Head of caudate nucleus (tissue), 42 donors: ENCODE measurements at places on chromosomes 11 and 22.

- no peak for DNase-seq
These were observed 119.5 kb downstream of the ENTHD1 start for GRCh38 chr22:39773976-39774539.

GRCh38 chr11:25727944-25728343, 604.0 kb upstream of the ANO3 start:
- no peak for DNase-seq

DNA sequence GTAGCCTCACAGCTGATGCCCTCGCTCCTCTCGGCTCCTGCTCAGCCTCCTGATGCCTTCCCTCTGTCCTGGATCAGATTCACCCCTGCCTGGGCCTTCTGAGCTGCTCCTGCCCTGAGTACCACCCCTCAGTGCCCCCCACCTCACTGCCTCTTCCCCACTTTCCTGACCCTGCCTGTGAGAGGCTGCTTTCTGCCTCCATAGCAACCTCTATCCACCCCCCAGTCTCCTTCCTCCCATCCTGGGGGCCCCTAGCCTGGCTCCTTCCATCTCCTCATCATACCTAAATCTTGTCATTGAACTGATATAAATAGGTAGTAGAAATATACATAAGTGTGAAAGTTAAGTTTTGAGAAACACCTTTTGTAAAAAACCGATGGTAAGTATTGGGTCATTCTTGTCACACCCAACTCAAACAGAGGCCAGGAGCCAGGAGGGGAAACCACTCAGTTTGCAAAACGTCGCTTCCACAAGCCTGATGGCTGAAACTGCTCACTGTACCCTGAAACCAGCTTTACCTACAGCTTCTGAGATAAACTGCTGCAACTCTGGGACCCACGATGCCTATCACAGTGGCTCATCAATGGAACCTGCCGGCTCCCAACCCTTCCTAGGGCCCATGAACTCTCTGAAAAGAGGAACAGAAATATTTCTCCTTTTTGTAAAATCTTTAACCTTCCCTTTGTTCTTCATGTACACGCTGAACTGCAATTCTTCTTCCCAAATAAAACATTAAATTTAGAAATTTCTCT, 4.8 kb upstream of the APOBEC3H start:
- DNase-seq = no peak

- DNase-seq = no peak
These were observed 4.2 kb upstream of the CHRDL2 start for GRCh38 chr11:74735365-74735928.

GRCh38 chr22:28151151-28151816, 232.2 kb upstream of the PITPNB start:
- no peak for DNase-seq

DNA sequence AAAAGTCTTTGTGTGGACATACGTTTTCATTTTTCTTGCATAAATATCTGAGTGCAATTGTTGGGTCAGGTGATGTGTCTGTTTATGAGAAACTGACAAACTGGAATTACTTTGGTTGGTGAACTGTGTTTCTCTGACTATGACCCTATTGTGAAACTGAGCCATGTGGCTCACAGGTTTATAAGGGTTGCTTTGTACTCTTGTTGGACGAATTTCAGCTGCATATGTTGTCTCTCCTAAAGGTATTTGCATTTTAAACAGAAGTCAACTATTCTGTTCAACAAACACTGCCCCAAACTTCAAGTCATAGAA, 34.4 kb upstream of the RASD2 start:
- DNase-seq = no peak

DNA sequence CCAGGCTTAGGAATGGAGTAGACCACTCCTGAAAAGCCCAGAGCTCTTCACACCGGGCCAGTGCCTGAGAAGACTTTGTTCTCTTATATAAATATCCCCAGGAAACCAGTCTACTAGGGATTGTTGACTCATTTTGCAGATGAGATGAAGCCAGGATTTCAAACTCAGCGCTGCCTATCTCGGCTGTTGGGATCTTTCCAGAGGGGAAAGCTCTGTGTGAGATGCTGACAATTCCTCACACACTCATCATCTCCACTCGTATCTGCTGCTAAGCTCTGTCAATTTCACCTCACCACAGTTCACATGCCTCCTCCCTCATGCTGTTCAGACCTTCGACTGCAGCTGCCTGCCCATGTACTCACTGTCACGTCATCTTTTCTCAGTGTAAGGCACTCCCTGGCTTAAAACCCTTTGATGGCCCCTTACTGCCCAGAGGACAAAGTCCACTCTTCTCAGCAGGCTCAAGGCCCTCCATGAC, 12.5 kb downstream of the USH1C start:
- no peak for DNase-seq
